ENCODE measurements at places on chromosomes 12 and 14. TPM values are rescaled to one million over a fixed set of nuclear protein-coding genes. Genes with fewer than 3 reads are reported as not detected.

LRTM2 gene
- total RNA-seq, result not detected

- no peak for DNase-seq
Measured at GRCh38 chr12:9509464-9510161, 98.1 kb downstream of the KLRB1 start.

DNA sequence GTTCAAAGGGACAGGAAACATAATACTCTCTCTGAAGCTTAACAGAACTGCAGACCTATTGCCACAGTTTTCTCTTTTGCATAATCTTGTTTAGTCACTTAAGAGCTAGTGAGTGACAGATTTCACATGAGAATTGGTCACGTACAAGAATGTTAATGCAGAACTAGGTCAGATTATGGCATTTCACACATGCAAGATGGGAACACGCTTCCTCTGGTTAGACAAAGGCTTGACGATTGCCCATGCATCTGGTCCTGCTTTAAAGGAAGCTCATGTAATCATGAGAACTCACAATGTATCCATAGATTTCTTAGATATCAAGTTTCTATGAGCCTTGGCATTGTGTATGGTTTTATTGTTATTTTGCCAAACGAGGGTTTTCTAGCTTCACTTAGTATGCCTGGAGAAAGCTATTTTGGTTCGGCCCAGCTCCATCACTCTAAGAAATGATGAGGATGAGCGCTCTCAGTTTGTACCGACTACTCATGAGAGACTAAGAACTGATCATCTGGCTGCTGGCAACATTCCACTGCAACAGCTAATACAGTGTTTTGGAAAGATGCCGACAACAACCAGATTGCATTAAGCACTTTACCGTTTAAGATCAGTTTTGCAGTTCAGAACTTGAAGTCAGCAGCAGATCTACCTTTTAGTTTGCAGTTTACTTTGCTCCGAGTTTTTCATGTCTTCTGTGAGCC is 380.0 kb downstream of the DIO2 start:
- DNase-seq, result no peak

RPS6KA5 gene
- 2.5 TPM for total RNA-seq

MYH6 gene
- 0.03 TPM for total RNA-seq

Data from pancreas (tissue), 10 donors.